ENCODE measurements at places on chromosomes 6 and 20. TPM values are rescaled to one million over a fixed set of nuclear protein-coding genes. Genes with fewer than 3 reads are reported as not detected.

The C20orf144 gene
- under 0.01 TPM for total RNA-seq

The TOX2 gene
- total RNA-seq = 0.28 TPM

The CASS4 gene
- 0.64 TPM for total RNA-seq

The CFAP206 gene
- under 0.01 TPM for total RNA-seq

The SPATA25 gene
- total RNA-seq = 1.00 TPM

The DAAM2 gene
- total RNA-seq = 0.07 TPM

The RBBP8NL gene
- 1.1 TPM for total RNA-seq

The GHRH gene
- total RNA-seq = not detected

The APOBEC2 gene
- not detected for total RNA-seq

The TFAP2C gene
- 8.2 TPM for total RNA-seq

The SASH1 gene
- total RNA-seq = 7.2 TPM

The CCN6 gene
- total RNA-seq = not detected

The SDHAF4 gene
- 7.7 TPM for total RNA-seq

The UNC5CL gene
- 0.14 TPM for total RNA-seq

The C6orf58 gene
- not detected for total RNA-seq

The IMPG1 gene
- total RNA-seq = not detected

The OR2B6 gene
- total RNA-seq = not detected

The PGC gene
- total RNA-seq = not detected

The RXRB gene
- total RNA-seq = 21.8 TPM

The TRAM2 gene
- total RNA-seq = 12.8 TPM

The TMC2 gene
- not detected for total RNA-seq

The VSX1 gene
- not detected for total RNA-seq

The ZSCAN23 gene
- total RNA-seq = 1.7 TPM

The CLIC1 gene
- 558 TPM for total RNA-seq

The CDH26 gene
- 3.1 TPM for total RNA-seq

The OTOR gene
- total RNA-seq = not detected

The SLC32A1 gene
- not detected for total RNA-seq

The OR12D1 gene
- not detected for total RNA-seq

The SLA2 gene
- total RNA-seq = not detected

The MYLK2 gene
- not detected for total RNA-seq

The AP5S1 gene
- total RNA-seq = 10.9 TPM

The MCHR2 gene
- total RNA-seq = not detected

All from nasal cavity respiratory epithelium epithelial cell of viscerocranial mucosa (primary cell).